ENCODE measurements at places on chromosomes 1 and 21. TPM values are rescaled to one million over a fixed set of nuclear protein-coding genes. Genes with fewer than 3 reads are reported as not detected.

The PRAMEF5 gene
- not detected for polyA plus RNA-seq

The BEST4 gene
- 0.27 TPM for polyA plus RNA-seq

The OR10J1 gene
- polyA plus RNA-seq = not detected

The SERTAD4 gene
- polyA plus RNA-seq = 5.4 TPM

The EDARADD gene
- polyA plus RNA-seq = 0.32 TPM

The CZIB gene
- 60.9 TPM for polyA plus RNA-seq

The HSD17B7 gene
- polyA plus RNA-seq = 12.1 TPM

The MANEAL gene
- polyA plus RNA-seq = 2.9 TPM

The FAM78B gene
- polyA plus RNA-seq = 3.9 TPM

The GON4L gene
- polyA plus RNA-seq = 31.4 TPM

The KDM5B gene
- 42.9 TPM for polyA plus RNA-seq

The ERRFI1 gene
- polyA plus RNA-seq = 6.5 TPM

The COL9A2 gene
- 1.6 TPM for polyA plus RNA-seq

The BMP8B gene
- polyA plus RNA-seq = 1.3 TPM

The C1QB gene
- 13.1 TPM for polyA plus RNA-seq
